ENCODE measurements at places on chromosomes 2 and 18.

- H3K27me3 ChIP-seq = no peaks in the 10 kb centered on the region
- no peak for DNase-seq
- H3K27ac ChIP-seq = no peak overlapping the region
- H3K36me3 ChIP-seq = no peaks in the 10 kb centered on the region
- H3K4me1 ChIP-seq = no peaks in the 10 kb centered on the region
Observed at GRCh38 chr2:46258937-46259776, 38.0 kb upstream of the EPAS1 start.

DNA sequence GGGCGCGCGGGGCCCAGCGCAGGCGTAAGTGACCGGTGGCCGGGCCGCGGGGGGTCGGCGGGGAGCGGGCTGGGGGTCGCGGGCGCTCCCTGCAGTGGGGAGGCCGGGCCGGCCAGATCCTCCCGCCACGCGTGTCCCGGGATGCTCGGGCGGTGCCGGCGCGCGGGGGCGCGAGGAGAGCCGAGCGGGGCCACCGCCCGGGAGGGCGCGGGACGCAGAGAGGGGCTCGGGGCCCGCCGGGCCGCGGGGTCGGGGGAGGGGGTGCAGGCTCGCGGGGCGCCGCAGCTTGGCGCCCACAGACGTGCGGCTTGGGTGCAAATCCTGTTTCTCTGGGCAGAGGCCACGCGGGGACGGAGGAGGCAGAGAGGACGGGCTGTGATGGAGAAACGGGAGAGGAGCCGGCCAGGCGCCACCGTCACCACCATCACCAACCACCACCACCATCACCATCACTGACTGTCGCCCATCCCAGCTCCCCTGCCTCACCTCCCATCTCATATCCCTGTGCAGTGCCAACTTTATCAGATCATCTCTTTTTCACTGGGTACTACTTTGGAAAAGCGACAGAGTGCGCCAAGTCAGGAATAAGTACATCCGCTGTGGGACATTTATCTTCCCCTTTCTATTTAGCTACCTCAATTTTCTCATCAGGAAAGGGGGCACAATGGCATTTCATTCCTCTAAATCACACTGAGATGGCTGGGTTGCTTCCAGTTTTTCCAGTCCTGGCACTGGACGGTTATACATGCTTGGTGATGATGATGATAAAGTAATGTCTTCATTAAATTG lies 97.2 kb upstream of the GPR45 start:
- peaks cover 9% of the 10 kb centered on the region for H3K4me1 ChIP-seq
- H3K27ac ChIP-seq = no peak overlapping the region
- DNase-seq = no peak
- H3K36me3 ChIP-seq = no peaks in the 10 kb centered on the region
- H3K4me3 ChIP-seq = peak overlapping the region; percentile 75
- H3K27me3 ChIP-seq = peaks cover 54% of the 10 kb centered on the region

- no peak for DNase-seq
- H3K4me1 ChIP-seq = no peaks in the 10 kb centered on the region
- no peaks in the 10 kb centered on the region for H3K36me3 ChIP-seq
Observed at GRCh38 chr18:65363011-65363410, 387.8 kb upstream of the CDH7 start.

DNA sequence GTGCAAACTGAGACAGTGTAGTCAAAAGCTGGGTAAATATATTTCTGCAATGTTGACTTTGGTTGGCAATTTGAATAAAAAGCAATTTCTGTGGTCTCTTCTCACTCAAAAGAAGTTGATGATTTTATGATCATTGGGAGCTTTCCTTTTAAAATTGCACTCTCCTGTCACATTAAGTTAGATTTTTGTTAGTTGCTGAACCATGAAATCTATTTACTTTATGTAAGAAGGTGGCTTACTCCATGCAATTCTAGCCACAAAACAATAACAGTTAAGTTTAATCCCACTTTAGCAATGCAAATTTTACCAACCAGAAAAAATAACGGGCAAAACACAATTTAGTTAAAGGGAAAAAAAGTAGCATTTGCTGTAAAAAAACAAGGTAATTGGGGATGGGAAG lies 48.3 kb downstream of the DLGAP1 start:
- no peaks in the 10 kb centered on the region for H3K4me1 ChIP-seq
- no peak overlapping the region for H3K4me3 ChIP-seq
- no peaks in the 10 kb centered on the region for H3K27me3 ChIP-seq
- no peak for DNase-seq

DNA sequence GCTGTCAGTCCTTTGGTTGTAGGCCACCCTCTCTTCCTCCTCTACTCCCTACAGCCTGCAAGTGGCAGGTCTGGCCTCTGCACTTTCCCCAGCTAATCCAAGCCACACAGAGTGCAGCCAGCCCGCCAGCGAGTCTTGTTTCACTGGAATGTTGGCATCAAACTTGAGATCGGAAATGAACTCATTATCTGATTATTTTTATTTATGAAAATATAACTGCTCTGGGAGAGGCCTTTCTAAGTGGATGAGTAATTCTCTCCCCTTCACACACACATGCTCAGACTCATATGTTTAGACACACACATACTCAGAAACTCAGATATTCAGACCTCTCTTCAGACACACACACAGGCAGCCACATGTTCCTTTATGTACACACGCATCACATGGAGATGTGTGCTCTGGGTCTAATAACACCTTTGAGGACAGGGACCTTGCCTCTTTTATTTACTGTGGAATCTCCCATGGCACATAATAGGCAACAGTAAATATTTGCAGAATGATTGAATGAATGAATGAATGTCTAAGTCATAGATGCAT lies 151.3 kb downstream of the ZFP36L2 start:
- no peak overlapping the region for H3K27ac ChIP-seq
- H3K4me1 ChIP-seq = no peaks in the 10 kb centered on the region
- H3K4me3 ChIP-seq = no peak overlapping the region
- no peaks in the 10 kb centered on the region for H3K27me3 ChIP-seq

- H3K4me1 ChIP-seq = no peaks in the 10 kb centered on the region
- H3K36me3 ChIP-seq = no peaks in the 10 kb centered on the region
- H3K27ac ChIP-seq = no peak overlapping the region
- no peaks in the 10 kb centered on the region for H3K27me3 ChIP-seq
Observed at GRCh38 chr18:23793985-23794867, 105.0 kb downstream of the LAMA3 start.

- H3K4me1 ChIP-seq = peaks cover 5% of the 10 kb centered on the region
- peaks cover 2% of the 10 kb centered on the region for H3K27me3 ChIP-seq
- no peaks in the 10 kb centered on the region for H3K36me3 ChIP-seq
Observed at GRCh38 chr2:236977063-236977851, 108.4 kb upstream of the COPS8 start.

DNA sequence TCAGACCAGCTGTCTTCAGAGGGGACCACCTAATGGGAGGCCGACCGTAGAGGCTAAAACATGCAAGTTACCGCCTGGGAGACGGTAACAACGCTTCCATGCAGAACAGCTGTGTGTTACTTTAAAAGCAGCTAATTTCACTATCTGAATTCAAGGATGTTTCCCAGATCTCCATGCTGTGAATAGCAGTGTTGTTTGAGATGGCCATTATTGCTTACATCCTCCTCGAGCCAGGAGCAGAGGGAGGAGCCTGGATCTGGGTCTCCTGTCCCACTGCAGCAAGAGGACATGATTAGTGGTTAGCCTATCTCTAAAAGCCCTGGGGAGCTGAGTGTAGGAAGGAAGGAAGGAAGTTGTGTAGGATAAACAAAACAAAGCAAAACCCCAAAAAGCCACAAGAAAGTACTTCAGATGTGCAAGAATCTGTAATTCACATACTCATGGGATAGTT lies 50.9 kb downstream of the ACTR2 start:
- DNase-seq = no peak
- no peak overlapping the region for H3K27ac ChIP-seq
- H3K36me3 ChIP-seq = peaks cover 3% of the 10 kb centered on the region
- no peaks in the 10 kb centered on the region for H3K27me3 ChIP-seq
- peaks cover 19% of the 10 kb centered on the region for H3K4me1 ChIP-seq
- H3K4me3 ChIP-seq = no peak overlapping the region

DNA sequence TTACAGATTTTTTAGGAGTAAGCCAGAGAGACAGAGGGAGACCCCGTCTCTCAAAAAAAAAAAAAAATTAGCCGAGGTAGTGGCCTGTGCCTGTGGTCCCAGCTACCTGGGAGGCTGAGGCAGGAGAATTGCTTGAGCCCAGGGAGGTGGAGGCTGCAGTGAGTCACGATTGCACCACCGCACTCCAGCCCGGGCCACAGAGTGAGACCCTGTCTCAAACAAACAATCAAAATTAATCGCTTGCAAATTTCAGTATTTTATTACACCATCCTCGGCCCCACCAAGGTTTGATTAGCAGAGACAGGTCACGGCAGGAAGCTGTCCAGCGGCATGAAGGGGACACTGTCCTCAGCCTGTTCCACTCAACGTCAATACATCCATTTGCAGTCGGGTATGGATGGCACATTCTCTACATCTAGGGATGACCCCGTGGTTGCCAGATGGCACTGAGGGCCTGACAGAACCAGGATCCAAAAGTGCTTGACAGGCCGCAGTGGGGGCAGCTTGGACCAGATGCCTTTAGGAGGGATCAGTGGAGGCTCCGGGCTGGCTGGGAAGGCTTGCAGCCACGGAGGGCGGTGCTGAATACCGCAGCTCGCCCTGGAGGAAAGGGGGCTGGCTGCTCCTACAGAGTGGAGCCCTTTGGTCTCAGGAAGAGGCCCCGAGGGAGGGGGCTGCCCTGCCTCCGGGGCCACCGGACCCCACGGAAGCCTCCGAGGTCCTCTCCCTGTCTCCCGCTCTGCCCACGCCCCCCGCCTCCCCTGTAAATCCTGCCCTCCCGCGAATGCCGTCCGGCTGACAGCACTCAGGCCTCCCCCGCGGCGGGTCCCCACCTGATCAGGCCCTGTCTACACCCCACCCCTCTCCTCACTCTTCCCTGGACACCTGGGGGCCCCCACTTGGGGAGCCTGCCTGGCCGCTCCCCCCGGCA lies 13.1 kb downstream of the ASPRV1 start:
- peaks cover 2% of the 10 kb centered on the region for H3K27me3 ChIP-seq
- H3K36me3 ChIP-seq = no peaks in the 10 kb centered on the region
- H3K27ac ChIP-seq = no peak overlapping the region
- no peak for DNase-seq
- H3K4me3 ChIP-seq = no peak overlapping the region

DNA sequence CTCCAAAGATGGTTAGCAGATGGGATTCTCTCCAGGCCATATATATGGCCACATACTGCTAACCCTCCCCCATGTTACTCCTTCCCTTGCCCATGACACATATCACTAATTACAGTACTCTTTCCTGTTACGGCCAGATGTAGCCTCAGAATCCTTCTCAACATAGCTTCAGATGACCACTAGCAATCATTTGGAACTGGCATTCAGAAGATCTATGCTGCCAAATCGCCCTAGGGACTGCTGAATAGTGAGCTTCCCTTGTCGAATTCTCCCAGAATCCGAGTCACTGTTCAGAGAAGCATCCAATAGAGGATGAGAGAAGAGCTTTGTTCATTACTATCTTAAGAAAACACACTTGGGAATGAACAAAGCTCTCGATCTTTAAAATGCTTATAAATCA lies 121.2 kb upstream of the TANK start:
- no peak for DNase-seq
- no peaks in the 10 kb centered on the region for H3K36me3 ChIP-seq
- no peak overlapping the region for H3K27ac ChIP-seq
- H3K4me1 ChIP-seq = no peaks in the 10 kb centered on the region

GRCh38 chr18:52333860-52334259 lies 6.1 kb upstream of the DCC start:
- H3K36me3 ChIP-seq = no peaks in the 10 kb centered on the region
- H3K27me3 ChIP-seq = peaks cover 11% of the 10 kb centered on the region
- no peak for DNase-seq
- no peak overlapping the region for H3K27ac ChIP-seq
- H3K4me3 ChIP-seq = no peak overlapping the region

GRCh38 chr18:45287531-45287930 lies 327.7 kb upstream of the SLC14A2 start:
- H3K27me3 ChIP-seq = peaks cover 3% of the 10 kb centered on the region
- no peak for DNase-seq
- H3K36me3 ChIP-seq = no peaks in the 10 kb centered on the region
- no peak overlapping the region for H3K27ac ChIP-seq

- no peak overlapping the region for H3K4me3 ChIP-seq
- H3K36me3 ChIP-seq = no peaks in the 10 kb centered on the region
- H3K27ac ChIP-seq = no peak overlapping the region
- no peaks in the 10 kb centered on the region for H3K4me1 ChIP-seq
- no peak for DNase-seq
Observed at GRCh38 chr2:192574552-192574951, 379.8 kb upstream of the TMEFF2 start.

- peak overlapping the region; percentile 95 for H3K27ac ChIP-seq
- H3K4me1 ChIP-seq = peaks cover 82% of the 10 kb centered on the region
- peak overlapping the region; percentile 89 for H3K4me3 ChIP-seq
- peaks cover 23% of the 10 kb centered on the region for H3K36me3 ChIP-seq
- no peaks in the 10 kb centered on the region for H3K27me3 ChIP-seq
Observed at GRCh38 chr2:101307950-101308431, 510 bp downstream of the RNF149 start.

- H3K36me3 ChIP-seq = peaks cover 5% of the 10 kb centered on the region
- DNase-seq = no peak
Observed at GRCh38 chr2:222434204-222434603, 9.9 kb downstream of the SGPP2 start.

DNA sequence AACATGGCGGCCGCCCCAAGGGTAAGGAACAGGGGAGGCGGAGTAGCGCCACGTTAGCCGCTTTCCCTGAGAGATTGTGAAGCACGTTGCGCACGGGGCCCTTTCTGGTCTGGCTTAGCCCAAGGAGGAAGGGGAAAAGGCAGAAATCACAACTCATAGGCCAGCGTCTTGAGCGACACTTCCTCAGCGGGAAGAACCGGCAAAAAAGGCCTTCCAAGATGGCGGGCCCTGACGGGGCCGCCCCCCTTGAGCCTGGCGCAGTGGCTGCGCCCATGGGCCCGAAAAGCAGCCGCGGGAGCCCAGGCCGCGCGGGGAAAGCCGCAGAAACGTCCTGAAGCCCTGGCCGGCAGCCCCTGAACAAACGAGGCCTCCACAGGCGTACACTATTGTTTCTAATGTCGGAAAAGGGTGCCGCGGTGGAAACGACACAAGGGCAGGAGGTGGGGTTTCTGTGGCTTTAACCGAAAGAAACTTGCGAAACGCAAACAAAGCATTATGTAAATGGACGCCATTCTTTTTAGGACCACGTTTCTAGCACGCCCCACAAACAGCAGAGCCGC lies 919 bp upstream of the PCBP1 start:
- H3K4me1 ChIP-seq = peaks cover 62% of the 10 kb centered on the region
- H3K36me3 ChIP-seq = peaks cover 62% of the 10 kb centered on the region
- peak; percentile 79 for DNase-seq
- peaks cover 4% of the 10 kb centered on the region for H3K27me3 ChIP-seq
- peak overlapping the region; percentile 100 for H3K27ac ChIP-seq

Data from activated naive CD8-positive, alpha-beta T cell treated with anti-CD3 and anti-CD28 coated beads, Interleukin-2, amount 50 U/mL, for 24 hours (primary cell).